Activated naive CD8-positive, alpha-beta T cell treated with anti-CD3 and anti-CD28 coated beads, Interleukin-2, amount 10 ng/mL, durations not matched to agents 7 days and 5 days (primary cell): ENCODE measurements at places on chromosomes 11 and 22. TPM values are rescaled to one million over a fixed set of nuclear protein-coding genes. Genes with fewer than 3 reads are reported as not detected.

DNA sequence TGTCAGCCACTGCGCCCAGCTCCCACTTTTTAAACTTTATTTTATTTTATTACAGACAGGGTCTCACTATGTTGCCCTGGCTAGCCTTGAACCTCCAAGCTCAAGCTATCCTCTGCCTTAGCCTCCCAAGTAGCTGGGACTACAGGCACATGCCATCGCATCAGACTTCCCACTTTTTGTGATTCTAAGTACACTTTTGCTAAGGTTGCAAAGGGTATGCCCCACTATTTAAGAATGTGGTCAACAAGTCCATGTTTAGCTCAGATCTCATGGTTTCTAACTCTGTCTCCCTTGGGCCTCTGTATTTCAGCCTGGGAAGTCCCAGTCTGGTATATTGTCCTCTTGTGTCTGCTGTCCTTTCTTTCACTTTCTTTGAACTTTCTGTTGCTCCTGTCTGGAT is 35.3 kb downstream of the EXPH5 start:
- H3K36me3 ChIP-seq: peaks cover 2% of the 10 kb centered on the region
- no peak for DNase-seq
- peaks cover 21% of the 10 kb centered on the region for H3K4me1 ChIP-seq
- no peak overlapping the region for H3K4me3 ChIP-seq
- H3K27me3 ChIP-seq: no peaks in the 10 kb centered on the region

- no peak overlapping the region for H3K4me3 ChIP-seq
- no peaks in the 10 kb centered on the region for H3K36me3 ChIP-seq
- H3K4me1 ChIP-seq: no peaks in the 10 kb centered on the region
- no peak for DNase-seq
- H3K27ac ChIP-seq: no peak overlapping the region
Measured at GRCh38 chr22:43317239-43317638, 25.9 kb downstream of the SCUBE1 start.

GRCh38 chr11:126489836-126490660 is 134.6 kb downstream of the ST3GAL4 start:
- H3K27ac ChIP-seq: peak overlapping the region; percentile 1
- no peak overlapping the region for H3K4me3 ChIP-seq
- H3K27me3 ChIP-seq: no peaks in the 10 kb centered on the region
- no peaks in the 10 kb centered on the region for H3K4me1 ChIP-seq
- no peak for DNase-seq
- H3K36me3 ChIP-seq: no peaks in the 10 kb centered on the region

DNA sequence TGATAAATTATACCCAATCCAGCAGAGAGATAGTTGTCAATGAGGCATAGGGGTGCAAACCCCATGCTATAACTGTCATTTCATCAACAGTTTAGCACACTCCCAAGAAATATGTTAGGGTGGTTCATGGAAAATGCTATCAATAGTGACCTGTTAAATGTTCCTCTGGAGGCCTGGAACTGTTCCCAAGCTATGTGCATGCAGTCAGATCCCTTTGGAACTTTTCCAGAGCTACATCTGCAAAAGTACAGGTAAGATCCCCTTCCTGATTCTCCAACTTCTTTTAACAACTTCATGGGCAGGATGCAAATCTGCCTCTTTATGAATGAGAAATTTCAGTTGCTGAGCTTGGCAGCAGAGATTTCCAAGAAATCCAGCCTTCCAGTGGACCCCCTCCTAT is 27.2 kb downstream of the ABTB2 start:
- H3K4me1 ChIP-seq: no peaks in the 10 kb centered on the region
- H3K4me3 ChIP-seq: no peak overlapping the region
- DNase-seq: no peak
- peaks cover 20% of the 10 kb centered on the region for H3K27me3 ChIP-seq
- peaks cover 2% of the 10 kb centered on the region for H3K36me3 ChIP-seq

DNA sequence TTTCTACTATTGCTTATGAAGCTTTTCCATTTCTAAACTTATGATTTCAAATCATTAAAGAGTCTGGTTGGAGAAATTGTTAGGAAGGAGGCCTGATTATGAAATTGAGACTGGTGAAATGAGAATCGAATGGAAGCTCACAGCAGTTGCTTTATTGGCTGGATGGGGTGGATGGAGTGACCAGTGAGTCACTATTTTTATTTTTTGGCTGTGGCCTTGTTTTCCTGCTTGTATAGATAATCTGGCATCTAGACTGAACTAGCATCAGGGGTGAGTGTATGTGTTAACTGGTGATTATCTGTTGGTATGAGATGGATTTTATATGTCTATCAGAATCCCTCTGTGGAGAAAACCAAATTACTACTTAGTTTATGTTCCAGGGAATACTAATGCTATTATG is 36.2 kb downstream of the UVRAG start:
- no peak overlapping the region for H3K27ac ChIP-seq
- H3K27me3 ChIP-seq: no peaks in the 10 kb centered on the region
- DNase-seq: no peak
- H3K4me1 ChIP-seq: peaks cover 12% of the 10 kb centered on the region

DNA sequence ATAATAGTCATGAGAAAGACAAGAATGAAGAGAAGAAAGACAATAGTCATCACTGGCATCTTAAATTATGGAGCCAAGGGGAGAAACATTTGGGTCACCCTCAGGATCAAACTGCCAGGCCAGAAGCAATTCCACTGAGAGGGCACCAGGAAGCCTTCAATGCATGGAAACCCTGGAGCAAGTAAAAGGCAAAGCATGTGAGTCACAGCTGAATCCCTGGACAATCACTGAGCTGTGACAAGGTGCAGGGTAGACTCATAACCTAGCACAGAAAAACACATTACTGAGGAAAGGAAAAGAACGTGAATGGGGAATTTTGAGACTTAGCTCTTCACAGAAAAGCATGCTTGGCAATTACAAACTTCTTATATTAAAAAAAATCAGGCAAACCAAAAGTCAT is 1.6 kb downstream of the KCNJ1 start:
- no peak overlapping the region for H3K27ac ChIP-seq
- H3K27me3 ChIP-seq: peaks cover 4% of the 10 kb centered on the region
- no peaks in the 10 kb centered on the region for H3K36me3 ChIP-seq
- no peaks in the 10 kb centered on the region for H3K4me1 ChIP-seq

DNA sequence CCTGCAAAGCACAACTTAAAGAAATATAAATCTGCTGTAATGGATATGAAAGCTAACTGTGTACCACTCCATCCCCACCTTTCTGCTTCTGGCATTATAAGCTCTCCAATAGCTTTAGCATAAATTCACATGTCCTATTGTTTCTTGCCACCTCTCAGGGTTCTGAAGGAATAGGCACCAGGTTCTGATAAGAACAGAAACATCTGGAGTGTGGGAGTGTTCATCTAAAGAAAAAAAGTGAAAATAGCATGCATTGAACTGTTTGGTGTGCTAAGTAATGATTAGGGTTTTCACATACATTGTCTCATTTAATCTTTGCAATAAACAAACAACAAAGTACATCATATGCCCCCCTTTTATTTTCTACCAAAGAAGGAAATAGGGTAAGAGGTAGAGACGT is 72.3 kb downstream of the FAM76B start:
- H3K27me3 ChIP-seq: no peaks in the 10 kb centered on the region
- H3K4me3 ChIP-seq: no peak overlapping the region
- H3K4me1 ChIP-seq: peaks cover 15% of the 10 kb centered on the region
- DNase-seq: no peak

DNA sequence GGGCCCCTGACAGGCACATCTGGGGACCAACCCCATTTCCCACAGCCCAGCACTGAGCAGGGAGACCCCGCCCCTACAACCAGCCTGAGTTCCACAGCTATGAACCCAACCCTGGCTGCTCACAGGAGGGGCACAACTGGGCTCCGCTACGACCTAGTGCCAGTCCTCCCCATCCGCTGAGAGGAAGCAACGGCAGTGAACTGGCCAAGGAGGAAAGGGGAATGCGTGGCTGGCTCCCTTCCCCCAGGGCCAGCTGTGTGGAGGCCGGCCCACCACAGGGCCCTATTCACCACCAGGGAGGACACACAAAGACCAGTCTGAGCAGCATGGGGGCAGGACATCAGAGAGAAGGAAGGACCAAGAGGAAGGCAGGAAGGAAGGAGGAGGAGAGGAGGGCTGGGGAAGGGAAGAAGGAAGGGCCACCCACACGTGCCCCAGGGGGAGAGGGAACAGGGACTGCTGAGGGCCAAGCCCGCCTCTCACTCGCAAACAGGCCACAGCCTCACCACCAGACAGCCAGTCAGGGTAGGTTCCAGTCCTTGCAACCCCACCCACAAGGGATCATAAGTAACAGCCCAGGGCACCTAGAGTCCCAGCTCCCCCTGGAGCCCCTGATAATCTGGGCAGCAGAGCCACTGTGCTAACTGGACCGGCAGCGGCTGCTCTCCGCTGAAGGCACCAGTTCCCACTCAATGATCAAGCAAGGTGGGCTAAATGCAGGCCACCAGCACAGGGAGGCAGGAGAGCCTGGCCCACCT is 8.5 kb upstream of the GAL3ST1 start:
- no peak overlapping the region for H3K27ac ChIP-seq
- DNase-seq: no peak
- no peaks in the 10 kb centered on the region for H3K4me1 ChIP-seq
- H3K27me3 ChIP-seq: no peaks in the 10 kb centered on the region

DNA sequence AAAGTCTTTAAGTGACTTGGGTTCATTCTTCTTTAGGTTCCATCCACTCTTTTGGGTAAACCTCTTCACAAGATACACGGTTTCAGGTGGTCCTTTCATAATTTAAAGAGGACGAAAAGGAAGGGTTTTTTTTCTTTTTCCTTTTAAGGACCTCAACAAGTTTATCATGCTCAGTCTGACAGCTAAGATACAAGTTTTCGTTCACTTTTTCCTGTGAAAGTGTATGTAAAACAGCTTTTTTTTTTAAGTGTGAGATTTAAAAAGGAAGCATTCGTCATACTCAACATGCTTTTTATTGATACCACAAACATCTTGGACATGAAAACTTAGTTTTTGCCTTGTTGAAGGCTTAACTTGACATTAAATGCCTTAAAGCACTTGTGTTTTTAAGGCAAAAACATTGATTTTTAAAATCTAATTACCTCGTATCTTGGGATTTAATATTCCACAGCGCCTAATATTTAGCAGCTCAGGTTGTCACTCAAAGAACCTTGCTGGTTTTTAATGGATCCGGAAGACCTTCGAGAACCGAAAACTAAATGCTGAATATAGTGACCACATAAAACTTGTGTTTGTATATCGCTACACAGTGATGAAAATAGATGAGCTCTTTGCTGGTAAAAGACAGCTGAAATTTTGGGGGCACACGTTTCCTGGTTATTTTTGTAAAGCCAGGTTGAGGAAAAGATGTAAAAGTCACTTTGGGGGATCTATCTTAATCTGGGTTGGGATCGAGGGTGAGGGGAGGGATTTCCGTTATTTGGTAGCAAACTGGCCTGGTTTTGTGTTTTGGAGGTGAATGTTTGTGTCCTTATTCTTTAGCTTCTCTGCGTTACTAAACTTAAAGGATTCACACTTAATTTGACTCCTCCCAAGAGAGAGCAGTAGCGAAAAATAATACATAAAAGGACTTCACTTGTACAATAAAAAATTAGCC is 2.3 kb downstream of the PCF11 start:
- peak overlapping the region; percentile 100 for H3K4me3 ChIP-seq
- H3K4me1 ChIP-seq: peaks cover 43% of the 10 kb centered on the region
- H3K27me3 ChIP-seq: no peaks in the 10 kb centered on the region
- H3K27ac ChIP-seq: peak overlapping the region; percentile 78
- no peak for DNase-seq
- H3K36me3 ChIP-seq: peaks cover 41% of the 10 kb centered on the region

DNA sequence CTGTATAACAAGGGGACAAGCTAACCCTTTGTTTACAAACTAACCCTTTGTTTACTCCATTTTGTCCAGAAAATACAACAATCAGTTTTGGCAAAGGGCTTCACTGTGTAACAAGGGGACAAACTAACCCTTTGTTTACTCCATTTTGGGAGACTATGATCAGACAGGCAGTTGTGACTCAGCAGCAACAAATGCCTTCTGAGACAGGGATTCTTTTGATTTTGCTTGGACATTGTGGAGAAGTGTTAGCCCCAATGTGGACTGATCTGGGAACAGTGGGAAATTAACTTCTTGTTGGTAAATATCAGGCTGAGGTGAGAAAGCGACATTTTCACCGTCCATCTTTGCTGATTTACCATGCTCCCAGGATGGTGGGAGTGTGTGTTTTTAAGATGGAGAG is 983 bp downstream of the EHF start:
- H3K27me3 ChIP-seq: peaks cover 30% of the 10 kb centered on the region
- no peak overlapping the region for H3K4me3 ChIP-seq
- no peak for DNase-seq
- H3K27ac ChIP-seq: no peak overlapping the region

Gene PHOX2A
- not detected for total RNA-seq

Gene APOL3
- 159 TPM for total RNA-seq

Gene IL17REL
- not detected for total RNA-seq

Gene CARD16
- 72.5 TPM for total RNA-seq

Gene UBQLNL
- total RNA-seq: 0.30 TPM
